Common myeloid progenitor, CD34-positive (primary cell): ENCODE measurements at places on chromosomes 11 and 22.

- no peak overlapping the region for H3K4me3 ChIP-seq
- no peak for DNase-seq
- no peaks in the 10 kb centered on the region for H3K36me3 ChIP-seq
- H3K27me3 ChIP-seq: peaks cover 3% of the 10 kb centered on the region
Measured at GRCh38 chr22:27207266-27207665, 549.9 kb downstream of the MIAT start.

DNA sequence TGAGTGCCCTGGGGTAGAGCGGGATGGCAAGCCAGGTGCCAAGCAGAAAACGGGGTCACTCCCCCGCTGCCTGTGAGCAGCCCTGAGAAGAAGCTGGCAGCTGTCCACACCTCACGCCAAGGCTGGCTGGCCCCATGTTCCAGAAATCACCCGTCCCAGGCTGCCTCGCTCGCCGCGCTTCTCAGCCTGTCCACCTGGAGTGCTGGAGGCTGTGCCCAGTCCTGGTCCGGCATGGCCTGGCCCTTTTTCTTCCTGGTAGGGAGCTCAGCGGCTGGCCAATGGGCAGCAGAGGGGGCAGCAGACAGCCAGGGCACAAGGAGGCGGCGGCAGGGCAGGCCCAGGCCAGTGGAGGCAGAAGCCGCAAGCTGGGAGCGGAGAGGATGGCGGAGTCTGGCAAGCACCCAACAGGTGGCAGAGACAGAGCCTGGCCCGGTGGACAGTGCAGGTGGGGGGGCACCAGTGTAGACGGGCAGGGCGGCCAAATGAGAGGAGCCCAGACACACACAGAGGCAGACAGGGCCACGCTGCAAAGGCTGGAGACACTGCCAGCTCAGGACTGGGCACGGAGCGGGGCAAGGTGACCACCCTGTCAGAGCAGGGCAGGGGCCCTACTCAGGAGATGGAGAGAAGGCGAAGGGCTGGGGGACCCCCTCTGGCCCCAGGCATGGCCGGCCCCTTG lies 37.2 kb upstream of the TH start:
- peaks cover 3% of the 10 kb centered on the region for H3K4me1 ChIP-seq
- no peaks in the 10 kb centered on the region for H3K36me3 ChIP-seq
- no peak for DNase-seq
- H3K27me3 ChIP-seq: no peaks in the 10 kb centered on the region
- H3K4me3 ChIP-seq: no peak overlapping the region

DNA sequence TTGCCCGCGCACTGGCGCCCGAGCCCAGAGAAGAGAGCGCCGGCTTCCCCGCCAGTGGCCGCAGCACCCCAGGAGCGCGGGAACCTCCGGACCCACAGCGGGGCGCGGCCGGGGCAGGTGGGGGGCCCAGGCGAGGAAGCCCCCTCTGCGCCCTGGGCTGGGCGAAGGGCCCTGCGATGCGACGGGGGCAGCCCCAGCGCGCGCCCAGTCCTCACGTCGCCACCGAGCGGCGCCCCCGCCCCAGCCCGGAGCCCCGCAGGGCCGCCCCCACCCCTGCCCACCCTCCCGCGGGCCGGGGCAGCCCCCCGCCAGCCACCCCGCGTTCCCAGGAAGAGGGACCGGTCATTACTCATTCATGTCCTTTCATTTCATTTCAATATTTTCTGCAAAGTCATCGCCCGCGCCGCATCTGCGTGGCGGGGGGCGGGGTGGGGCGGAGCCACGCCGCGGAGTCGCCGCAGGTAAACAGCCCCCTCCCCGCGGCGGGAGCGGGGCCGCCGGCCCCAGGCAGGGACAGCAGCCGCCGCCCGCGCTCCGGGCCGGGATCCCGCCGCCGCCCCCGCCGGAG lies 673 bp upstream of the PANX2 start:
- no peak overlapping the region for H3K27ac ChIP-seq
- H3K4me1 ChIP-seq: peaks cover 36% of the 10 kb centered on the region
- no peaks in the 10 kb centered on the region for H3K36me3 ChIP-seq

DNA sequence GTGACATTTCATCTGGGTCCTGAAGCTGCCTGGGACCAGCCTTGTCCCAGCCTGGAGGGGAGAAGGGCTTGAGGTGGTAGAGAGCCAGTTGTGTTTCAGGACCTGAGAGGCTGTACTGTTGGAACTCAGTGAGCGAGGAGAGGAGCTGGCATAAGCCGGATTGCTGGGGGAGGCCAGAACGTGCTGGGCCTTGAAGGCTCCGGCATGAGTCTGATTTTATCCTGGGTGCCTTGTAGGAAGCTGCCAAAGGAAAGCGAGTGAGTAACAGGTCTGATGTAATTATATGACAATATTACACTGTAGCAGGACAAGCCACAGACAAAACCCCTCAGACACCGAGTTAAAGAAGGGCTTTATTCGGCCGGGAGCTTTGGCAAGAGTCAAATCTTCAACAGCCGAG lies 17.2 kb downstream of the AP2A2 start:
- no peaks in the 10 kb centered on the region for H3K27me3 ChIP-seq
- peaks cover 5% of the 10 kb centered on the region for H3K36me3 ChIP-seq
- H3K27ac ChIP-seq: no peak overlapping the region
- no peak for DNase-seq

DNA sequence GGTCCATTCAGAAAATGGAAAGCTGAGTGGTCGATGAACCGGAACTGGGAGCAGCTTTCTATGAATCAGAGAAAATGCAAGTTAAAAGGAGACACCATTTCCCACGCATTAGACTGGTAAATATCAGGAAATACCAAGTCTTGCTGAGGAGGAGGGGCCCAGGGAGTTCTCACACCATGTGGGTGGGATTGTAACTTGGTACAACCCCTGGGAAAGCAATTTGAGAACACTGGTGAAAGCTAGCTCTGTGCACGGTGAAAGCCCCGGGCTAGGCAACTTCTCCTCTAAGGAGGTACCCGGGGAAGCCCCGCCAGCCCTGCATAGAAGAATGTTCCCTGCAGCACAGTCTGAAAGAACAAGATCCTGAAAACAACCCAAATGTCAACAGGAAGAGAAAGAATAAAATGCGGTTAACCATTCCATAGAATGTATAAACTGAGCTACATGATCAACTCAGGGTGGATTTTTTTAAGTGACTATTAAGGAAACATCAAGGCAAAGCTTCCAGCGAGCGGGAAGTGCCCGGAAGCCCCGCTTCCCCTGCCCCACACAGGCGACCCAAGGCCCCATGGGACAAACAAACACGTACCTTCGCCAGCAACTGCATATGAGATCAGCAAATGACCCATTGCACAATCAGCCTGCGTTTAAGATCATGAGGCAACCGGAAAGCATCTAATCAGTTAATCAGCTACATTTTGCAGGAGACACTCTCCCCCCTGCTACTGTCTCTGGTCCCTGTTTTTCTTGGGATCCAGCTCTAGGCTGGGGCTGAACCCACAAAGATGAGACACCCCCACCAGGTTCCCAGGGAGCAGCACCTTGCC lies 11.3 kb downstream of the SHANK2 start:
- DNase-seq: no peak
- no peak overlapping the region for H3K4me3 ChIP-seq
- H3K27me3 ChIP-seq: peaks cover 71% of the 10 kb centered on the region
- H3K27ac ChIP-seq: no peak overlapping the region

GRCh38 chr11:9775398-9775779 lies 111.5 kb downstream of the SWAP70 start:
- H3K4me3 ChIP-seq: no peak overlapping the region
- no peak for DNase-seq
- H3K36me3 ChIP-seq: peaks cover 4% of the 10 kb centered on the region
- no peaks in the 10 kb centered on the region for H3K27me3 ChIP-seq
- H3K27ac ChIP-seq: no peak overlapping the region

GRCh38 chr22:23266780-23267179 lies 86.5 kb downstream of the BCR start:
- no peak overlapping the region for H3K27ac ChIP-seq
- no peaks in the 10 kb centered on the region for H3K4me1 ChIP-seq
- no peaks in the 10 kb centered on the region for H3K27me3 ChIP-seq
- DNase-seq: no peak

DNA sequence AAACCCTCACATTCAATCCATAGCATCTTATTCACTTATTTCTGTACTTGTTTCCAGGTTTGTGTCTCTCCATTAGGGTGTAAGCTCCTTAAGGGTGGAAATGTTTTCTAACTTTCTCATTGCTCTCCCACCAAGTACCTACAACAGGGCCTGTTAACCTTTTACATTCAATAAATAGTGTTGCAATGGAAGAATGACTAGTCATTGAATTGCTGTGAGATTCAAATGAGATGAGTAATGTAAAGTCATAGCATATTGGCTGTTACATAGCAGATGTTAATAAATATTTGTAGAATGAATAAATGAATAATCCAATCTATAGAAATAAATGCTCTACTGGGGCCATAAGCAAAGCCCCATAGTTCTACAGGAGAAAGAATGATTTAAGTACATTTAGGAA lies 75.4 kb upstream of the DDI1 start:
- no peak overlapping the region for H3K4me3 ChIP-seq
- H3K27ac ChIP-seq: no peak overlapping the region
- H3K4me1 ChIP-seq: no peaks in the 10 kb centered on the region
- DNase-seq: no peak

DNA sequence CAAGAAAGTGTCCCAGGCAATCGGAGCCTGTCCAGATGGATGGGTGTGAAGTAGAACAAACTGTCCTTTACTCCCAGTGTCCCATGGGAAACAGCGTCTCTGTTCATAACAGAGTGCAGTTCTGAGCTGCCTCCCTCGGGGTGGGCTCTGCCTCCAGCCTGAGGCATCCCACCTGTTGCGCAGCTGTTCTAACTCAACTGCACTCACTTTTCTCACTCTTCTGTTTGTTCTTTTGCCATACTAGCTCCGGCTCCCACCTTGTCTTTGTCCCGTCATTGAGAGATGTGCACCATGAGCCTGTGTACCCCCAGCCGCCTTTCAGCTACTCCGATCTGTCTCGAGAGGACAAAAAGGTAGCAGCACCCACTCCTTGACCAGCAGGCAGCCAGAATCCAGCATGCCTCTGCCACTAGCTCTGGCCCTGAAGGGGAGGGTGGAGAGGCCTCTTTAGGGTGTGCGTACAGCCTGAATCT lies 20.7 kb upstream of the CDC42EP2 start:
- peaks cover 17% of the 10 kb centered on the region for H3K36me3 ChIP-seq
- H3K4me1 ChIP-seq: peaks cover 11% of the 10 kb centered on the region
- no peaks in the 10 kb centered on the region for H3K27me3 ChIP-seq
- no peak for DNase-seq
- H3K27ac ChIP-seq: no peak overlapping the region
- no peak overlapping the region for H3K4me3 ChIP-seq

DNA sequence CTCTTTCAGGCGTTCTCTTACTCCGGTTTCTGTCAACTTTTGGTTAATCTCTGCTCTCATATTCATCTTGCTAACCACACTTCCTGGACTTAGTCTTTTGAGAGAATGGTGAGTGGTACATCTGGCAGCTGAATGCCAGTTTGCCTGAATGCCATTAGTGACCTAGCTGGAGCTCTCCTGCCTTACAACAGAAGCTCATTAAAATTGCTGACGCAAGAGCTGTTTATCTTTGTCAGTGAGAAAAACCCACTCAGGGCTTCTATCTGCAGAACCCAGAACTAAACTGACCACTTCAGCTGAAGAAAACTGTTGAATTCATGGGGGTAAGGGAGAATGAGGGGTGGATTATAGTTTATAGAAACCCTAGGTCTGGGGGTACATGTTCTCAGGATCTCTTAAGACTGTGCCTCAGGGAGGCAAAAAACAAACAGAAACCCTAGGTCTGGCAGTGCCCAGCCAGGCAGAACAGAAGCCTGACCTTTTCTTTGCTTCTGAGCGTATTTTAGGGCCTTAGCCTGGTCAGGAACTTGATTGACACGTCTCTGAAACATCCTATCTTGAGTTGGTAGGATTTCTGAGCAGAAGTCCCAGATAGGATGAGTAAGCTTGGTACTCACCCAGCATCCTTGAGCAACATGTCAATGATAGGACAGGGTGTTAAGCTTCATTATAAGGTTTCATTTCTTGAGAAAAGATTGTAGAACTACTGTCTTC lies 52.8 kb upstream of the YWHAH start:
- peak overlapping the region; percentile 2 for H3K27ac ChIP-seq
- H3K4me3 ChIP-seq: no peak overlapping the region
- H3K4me1 ChIP-seq: peaks cover 3% of the 10 kb centered on the region
- DNase-seq: peak; percentile 66
- no peaks in the 10 kb centered on the region for H3K27me3 ChIP-seq

- DNase-seq: peak; percentile 10
- no peak overlapping the region for H3K27ac ChIP-seq
- no peaks in the 10 kb centered on the region for H3K27me3 ChIP-seq
- H3K36me3 ChIP-seq: no peaks in the 10 kb centered on the region
Measured at GRCh38 chr11:102879801-102880200, 5.0 kb upstream of the MMP12 start.

- H3K36me3 ChIP-seq: no peaks in the 10 kb centered on the region
- H3K4me3 ChIP-seq: no peak overlapping the region
- no peak for DNase-seq
- H3K27me3 ChIP-seq: no peaks in the 10 kb centered on the region
- no peaks in the 10 kb centered on the region for H3K4me1 ChIP-seq
Measured at GRCh38 chr11:95432714-95433503, 201.9 kb upstream of the SESN3 start.

GRCh38 chr11:116179401-116179800 lies 593.4 kb downstream of the BUD13 start:
- H3K27me3 ChIP-seq: peaks cover 12% of the 10 kb centered on the region
- no peaks in the 10 kb centered on the region for H3K36me3 ChIP-seq
- H3K4me1 ChIP-seq: no peaks in the 10 kb centered on the region
- H3K4me3 ChIP-seq: no peak overlapping the region
- H3K27ac ChIP-seq: no peak overlapping the region

DNA sequence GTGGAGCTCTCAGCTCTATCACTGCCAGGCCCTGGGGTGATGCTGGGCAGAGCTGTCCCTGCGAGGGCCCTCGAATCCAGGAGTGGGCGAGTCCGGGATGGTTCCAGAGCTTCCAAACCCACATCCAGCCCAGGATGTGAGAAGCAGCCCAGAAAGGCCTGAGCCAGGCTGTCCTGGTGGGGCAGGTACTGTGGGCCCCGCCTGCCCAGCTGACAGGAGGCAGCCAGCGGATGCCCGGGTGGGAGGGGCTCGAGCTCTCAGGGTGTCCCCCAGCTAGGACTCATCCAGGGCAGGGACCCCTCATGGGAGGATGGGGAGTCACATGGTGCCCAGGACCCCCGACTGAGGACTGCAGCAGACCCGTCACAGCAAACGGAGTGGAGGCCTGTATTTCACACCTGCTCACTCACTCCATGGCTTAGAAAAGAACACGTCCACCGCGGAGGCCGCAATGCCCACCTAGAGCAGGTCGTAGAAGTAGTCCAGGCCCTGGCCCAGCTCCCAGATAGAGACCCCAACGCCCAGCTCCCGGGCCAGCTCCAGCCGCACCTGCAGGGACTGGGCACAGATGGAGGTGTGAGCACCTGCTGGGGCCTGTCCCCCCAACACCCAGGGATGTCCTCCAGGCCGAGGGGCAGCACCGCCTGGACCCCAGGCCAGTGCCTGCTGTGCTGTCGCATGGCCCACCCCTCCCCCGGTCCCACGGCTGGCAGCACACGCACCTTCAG lies 26.9 kb downstream of the TSPAN4 start:
- no peaks in the 10 kb centered on the region for H3K4me1 ChIP-seq
- peaks cover 5% of the 10 kb centered on the region for H3K36me3 ChIP-seq
- DNase-seq: no peak
- no peaks in the 10 kb centered on the region for H3K27me3 ChIP-seq
- H3K4me3 ChIP-seq: no peak overlapping the region
- no peak overlapping the region for H3K27ac ChIP-seq
